Activated gamma-delta T cell treated with anti-CD3 and anti-CD28 coated beads, Interleukin-2, amount 50 U/mL, for 16 hours (primary cell): ENCODE measurements at places on chromosomes 2 and 18.

GRCh38 chr2:201254081-201254730 is 6.1 kb upstream of the CASP8 start:
- no peak for DNase-seq

DNA sequence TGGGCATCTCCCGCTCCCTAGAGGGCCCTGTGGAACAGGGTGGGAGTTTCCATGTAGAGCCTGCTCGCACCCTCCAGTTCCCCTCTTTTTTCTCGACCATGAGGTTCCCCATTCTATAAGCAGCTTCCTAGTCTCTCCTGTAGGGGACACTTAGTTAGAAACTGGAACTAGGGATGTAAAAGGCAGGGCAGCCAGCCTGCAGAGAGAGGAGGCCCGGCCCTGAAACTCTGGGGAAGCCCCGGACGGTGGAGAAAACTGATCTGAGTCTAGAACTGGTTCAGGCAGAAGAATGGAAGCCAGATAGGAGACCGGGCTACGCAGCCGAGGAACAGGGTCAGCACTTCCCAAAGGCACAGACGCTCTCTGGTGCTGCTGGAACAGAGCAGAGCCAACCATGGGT is 51.6 kb upstream of the ATG16L1 start:
- DNase-seq = no peak

- DNase-seq = no peak
Observed at GRCh38 chr2:131535526-131535925, 7.8 kb downstream of the CCDC74A start.

DNA sequence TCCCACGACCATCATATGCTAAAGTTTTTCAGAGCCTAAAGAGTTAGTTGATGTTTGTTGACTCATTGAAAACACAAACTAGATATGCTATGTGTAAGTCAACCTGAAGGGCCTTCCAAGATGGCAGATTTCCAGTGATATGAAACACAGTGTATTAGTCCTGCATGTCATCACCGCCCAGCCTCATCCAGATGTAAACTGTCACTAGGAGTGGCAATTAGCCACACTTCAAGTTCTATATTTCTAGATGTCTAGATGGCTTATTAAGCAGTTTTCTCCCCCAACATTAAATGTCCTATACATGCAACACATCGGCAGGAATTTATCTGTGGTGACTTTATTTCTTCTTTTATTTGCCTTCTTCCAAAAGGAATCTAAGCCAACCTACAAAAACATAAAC is 444.1 kb upstream of the SMIM21 start:
- DNase-seq = no peak

GRCh38 chr2:176669398-176670174 is 400.3 kb downstream of the MTX2 start:
- DNase-seq = no peak

DNA sequence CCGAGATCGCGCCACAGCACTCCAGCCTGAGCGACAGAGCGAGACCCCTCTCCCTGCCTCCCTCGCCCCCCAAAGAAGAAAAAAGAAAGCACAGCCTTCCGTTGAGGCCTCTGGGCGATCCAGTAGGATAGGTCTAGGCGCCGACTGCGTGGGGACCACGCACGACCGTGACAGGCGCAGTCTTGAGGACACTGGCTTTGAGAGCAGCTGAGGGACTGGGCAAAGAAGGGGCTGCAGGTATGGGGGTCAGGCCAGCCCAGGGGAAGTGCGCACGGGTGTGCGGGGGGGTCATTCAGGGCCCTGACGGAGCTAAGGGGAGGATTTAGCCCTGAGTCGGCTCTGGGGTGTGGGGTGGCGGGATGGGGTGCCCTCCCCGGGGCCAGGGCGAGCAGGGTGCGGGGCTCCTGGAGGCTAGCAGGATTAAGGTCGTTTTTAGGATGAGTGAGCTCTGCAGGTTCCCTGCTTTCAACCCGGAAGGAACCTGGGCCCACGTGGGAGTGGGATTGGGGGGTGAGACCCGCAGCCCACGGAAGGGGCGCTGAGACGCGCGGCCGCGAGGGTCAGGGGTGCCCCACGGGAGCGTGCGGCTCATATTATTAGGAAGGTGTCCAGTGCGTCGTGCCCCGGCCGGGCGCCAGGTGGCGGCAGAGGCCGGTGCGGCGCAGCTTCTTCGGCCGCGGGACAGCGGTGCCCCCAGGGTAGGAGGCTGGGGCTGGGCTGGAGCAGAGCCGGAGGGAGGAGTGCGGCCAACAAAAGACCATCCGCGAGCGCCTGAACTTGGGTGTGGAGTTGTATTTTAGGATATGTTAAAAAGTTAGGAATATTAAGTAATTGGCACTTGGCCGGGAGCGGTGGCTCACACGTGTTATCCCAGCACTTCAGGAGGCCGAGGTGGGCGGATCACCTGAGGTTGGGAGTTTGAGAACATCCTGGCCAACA is 20.5 kb upstream of the ZNF236 start:
- no peak for DNase-seq

GRCh38 chr2:232489516-232490220 is 2.0 kb upstream of the ECEL1 start:
- DNase-seq = no peak

DNA sequence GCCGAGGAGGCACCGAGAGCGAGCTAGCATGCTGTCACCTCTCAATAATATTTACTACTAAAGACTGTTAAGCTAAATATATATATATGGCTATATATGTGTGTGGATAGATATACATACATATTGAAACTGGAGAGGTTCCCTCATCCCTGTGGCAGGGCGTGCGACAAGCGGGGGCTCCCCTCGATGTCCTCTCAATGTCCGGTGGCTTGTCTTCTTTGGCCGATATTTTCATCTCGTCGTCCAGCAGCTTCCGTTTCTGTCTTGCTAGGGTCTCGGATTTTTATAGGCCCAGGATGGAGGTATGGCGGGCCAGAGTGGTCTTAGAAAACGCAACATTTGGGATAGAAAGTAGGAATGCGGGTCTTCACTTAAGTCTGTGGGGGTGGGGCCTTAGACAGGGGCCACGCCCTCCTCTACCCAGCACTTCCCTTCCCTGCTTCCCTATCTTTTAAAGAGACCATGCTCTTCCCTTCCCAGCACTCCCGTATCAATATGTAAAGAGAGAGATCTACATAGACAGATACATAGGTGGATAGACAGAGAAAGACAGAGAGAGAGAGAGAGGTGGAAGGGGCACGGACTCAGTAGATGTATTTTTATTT is 866.8 kb downstream of the DSC3 start:
- no peak for DNase-seq

DNA sequence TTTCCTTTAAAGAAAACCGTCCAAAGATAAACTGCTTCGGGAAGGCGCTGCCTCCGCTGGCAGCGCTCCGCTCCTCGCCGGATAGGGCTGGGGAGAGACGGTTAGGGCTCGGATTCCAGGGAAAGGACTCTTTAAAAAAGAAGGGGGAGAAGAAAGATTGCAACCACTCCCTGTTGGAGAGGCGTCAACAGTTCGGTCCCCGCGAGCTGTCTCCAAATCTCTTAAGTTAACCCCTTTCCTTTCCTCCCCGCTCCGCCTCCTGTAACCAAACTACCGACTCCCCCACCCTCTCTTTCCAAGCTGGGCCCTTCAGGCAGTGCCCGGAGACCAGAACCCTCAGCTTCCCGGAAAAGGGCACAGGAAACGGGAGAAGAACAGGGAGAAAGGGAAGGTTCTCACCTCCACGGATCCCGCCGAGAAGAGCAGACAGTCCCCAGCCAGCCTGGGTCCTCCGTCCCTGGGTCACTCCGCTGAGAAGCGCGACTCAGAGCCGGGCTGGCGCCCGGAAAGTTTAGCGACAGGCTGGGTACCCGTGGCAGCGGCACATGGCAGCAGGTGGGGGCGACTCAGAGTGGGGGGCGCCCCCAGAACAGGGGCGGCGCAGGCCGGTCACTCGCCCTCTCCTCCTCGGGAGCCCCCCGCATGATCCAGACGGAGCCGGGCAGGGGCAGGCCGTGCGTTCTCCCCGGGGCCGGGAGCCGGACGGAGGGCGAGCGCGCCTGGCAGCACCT is 675 bp downstream of the FZD5 start:
- no peak for DNase-seq

DNA sequence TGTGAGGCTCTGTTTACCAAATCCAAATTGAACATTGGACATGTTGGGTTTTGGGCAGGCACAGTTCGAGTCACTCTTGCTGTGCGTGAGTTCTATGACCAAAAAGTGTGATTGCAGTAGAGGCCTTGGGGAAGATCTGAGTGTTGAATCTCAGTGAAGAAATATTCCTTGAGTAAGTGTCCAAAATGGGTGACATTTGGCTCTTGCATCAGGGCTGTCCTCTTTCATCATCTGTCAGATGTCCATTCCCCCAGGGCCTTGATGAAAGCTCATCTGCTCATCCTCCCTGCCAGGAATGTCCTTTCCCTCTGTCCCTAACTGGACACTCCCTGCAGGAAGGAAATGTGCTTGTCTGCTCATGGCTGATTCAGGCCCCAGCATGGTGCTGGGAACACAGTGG is 6.4 kb upstream of the SFTPB start:
- no peak for DNase-seq
